Activated CD4-positive, alpha-beta T cell treated with anti-CD3 and anti-CD28 coated beads, Interleukin-2, amount 10 ng/mL, durations not matched to agents 7 days and 5 days (primary cell): ENCODE measurements at places on chromosomes 3 and 15. TPM values are rescaled to one million over a fixed set of nuclear protein-coding genes. Genes with fewer than 3 reads are reported as not detected.

DNA sequence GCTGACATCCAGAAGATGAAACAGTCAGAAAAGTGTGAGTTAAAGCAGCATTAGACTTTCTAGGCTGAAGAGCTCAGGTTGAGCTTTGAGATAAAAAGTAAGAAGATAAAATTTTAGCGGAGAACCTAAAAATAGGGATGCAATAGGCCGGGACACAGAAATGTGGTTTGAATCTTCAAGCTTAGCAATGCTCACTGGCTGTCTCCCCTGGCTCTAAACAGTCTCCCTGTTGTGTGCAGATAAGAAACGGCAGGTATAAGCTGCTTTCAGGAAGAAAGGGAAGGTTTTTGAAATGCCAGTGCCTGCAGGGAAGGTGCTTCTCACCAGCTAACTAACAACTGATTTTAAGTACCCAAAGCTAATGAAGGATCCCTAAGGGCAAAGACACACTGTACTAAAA is 718.7 kb upstream of the SGO1 start:
- no peak for DNase-seq

DNA sequence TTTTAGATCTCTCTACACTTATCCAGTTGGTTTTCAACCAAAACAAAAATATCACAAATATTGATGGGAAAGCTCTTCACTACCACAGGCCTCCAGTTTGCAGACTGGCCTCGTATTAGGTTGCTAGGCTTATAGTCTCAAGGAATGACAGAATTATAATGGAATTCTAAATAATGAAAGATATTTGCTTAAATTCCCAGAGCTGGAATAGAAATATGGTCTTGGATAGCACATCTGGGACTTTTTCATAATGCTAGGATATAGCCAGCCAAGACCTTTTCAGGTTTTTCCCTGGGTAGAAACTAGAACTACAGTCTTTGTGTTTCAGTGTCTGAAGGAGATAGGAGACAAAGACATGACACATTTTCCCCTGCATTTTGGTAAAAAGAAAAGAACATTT is 121.9 kb upstream of the STAC start:
- DNase-seq, result no peak

GRCh38 chr3:27923349-27924068 is 201.4 kb upstream of the EOMES start:
- no peak for DNase-seq

DNA sequence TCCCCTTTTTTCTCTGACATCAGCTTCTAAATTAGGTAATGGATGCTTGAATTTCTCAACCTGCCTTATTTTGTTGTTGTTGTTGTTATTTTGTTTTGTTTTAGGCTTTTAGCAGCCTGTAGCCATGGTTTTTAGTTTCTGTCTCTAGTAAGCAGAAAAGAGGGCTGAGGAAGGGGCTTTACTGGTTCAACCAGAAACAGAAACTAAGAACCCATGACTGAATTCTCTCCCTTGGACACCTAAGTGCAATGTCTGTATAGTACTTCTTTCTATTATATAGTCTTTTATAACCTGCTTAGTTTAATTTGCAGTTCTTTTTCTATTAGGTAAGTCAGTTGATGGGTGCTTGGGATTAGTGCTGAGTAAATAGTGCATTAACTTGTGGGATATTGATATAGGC is 129.0 kb downstream of the BBX start:
- no peak for DNase-seq

DNA sequence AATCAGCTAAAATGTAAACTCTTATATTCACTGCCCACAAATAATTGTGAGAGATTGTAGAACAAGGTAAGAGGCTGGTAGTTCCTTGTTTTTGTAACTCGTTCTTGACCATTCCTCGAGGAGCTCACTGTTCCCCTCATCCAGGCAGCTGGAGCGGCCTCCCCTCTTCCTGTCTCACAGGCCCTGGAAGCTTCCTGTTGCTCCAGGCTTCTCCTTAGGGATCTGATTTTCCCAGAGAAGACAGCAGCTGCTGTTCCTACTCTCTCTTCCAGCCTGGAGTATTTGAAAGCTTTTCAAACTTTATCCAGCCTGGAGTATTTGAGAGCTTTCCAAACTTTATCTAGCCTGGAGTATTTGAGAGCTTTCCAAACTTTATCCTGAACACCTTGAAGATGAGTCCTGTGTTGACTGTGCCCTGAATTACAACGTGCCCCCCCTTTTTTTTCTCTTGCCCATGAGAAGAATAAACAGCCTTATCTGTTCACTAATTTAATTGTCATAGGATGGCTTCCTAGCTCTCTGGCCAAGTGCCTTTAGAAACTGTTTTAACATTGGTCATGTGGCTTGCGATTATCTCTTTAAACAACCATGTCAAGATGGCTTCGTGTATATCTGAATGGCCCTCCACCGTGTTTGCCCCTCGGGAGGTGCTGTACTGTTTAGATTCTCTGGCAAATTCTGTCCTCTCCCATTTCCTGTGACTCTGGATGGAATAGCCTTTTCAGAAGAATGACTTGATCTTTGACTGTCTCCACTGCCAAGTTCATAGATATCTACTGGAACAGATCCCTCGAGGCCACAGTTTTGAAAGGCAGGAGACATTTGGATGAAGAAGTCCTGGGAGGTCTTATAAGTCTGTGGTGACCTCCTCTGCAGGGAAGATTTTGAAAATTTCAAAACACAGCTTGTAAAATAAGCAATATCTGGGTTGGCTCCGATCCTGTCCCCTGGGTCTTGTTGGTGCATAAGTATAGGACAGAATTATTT is 4.8 kb downstream of the ADAMTSL3 start:
- DNase-seq, result no peak

Gene CLDN11
- not detected for total RNA-seq

DNA sequence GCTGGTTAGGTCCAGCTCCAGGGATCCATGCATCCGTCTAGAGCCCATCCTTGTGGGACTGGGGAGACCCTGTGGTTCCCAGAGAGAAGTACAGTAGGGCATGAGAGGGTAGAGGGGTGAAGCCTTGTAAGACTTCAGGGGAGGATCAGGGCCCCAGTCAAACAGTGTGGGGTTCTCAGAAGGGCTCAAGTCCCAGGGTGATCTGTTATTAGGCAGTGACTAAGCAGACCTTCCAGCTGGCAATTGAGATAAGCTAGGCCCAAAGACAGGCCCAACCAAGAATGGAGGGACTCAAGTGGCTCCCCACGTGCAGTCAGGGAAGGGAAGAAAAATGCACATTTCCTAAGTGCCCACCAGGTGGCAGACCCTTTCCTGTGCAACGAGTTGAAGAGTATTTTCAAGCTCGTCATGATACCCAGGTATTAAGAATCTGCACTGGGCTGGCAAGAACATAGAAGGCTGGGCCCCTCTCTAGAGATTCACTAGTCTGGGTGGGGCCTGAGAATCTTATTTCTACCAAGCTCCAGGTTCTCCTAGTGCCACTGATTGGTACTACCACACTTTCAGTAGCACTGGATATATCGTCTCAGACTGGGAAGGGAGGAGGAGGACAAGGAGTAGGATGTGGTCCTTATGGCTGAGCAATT is 240.8 kb downstream of the NR1D2 start:
- DNase-seq, result no peak

- no peak for DNase-seq
Measured at GRCh38 chr15:31470756-31471155, 144.1 kb downstream of the KLF13 start.

Gene LEKR1
- 0.47 TPM for total RNA-seq

Gene CYP1A2
- total RNA-seq, result not detected

GRCh38 chr3:43994657-43995546 is 246.8 kb upstream of the TOPAZ1 start:
- DNase-seq, result peak; percentile 29

- DNase-seq, result no peak
Measured at GRCh38 chr3:127197300-127198189, 4.6 kb downstream of the PRR23E start.

DNA sequence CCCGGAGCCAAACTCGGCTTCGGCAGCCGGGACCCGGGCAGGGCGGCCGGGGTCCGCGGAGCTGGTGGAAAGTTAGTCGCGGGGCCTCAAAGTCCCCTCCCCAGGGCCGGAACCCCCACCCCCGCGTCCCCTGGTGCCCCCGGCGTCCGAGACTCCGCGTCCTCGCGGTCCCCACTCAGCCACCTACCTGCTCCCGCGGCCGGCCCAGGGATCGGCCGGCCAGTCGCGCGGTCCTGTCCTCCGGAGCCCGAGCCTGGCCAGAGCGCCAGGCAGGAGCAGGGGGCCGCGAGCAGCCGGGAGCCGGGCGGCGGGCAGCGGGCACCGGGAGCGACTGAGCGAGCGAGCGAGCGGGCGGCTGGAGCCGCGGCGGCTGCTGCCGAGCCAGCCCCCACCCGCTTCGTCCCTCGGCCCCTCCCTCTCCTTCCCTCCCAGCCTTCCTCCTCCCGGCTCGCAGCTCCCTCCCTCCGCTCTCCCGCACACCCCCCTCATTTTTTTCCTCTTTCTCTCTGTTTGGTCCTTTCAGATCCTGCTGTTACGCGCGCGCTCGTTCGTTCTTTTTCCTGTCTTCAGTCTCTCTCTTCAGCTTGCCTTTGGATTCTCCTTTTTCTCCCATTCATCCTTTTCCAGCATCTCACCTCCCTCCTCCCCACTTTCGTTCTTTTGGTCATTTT is at the start of gene MEGF11:
TSS of gene MEGF11 (minus strand) at position 333 of the 671 bp plus-strand sequence. CDS start 125,347 bp downstream, outside the sequence.
- DNase-seq, result no peak

DNA sequence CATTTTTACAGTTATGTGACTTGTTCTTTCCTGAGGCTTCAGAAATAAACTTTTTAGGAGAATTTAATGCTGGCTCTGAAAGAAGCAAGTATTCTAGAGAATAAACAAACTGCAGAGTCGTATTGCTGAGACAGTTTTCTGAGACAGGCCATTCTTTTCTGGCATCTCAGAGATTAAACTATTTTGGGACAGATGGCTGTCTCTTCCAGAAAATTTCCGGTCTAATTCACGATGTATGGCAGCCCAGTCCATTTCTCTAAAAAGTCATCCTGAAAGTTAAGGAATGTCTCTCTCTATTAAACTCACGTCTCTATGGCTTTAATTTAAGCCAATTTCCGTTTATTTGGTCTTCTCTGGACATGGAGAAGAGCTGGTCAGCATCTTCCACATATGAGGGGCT is 208.6 kb downstream of the FEZF2 start:
- DNase-seq, result no peak

Gene STT3B
- total RNA-seq, result 178 TPM

Gene KY
- total RNA-seq, result not detected

DNA sequence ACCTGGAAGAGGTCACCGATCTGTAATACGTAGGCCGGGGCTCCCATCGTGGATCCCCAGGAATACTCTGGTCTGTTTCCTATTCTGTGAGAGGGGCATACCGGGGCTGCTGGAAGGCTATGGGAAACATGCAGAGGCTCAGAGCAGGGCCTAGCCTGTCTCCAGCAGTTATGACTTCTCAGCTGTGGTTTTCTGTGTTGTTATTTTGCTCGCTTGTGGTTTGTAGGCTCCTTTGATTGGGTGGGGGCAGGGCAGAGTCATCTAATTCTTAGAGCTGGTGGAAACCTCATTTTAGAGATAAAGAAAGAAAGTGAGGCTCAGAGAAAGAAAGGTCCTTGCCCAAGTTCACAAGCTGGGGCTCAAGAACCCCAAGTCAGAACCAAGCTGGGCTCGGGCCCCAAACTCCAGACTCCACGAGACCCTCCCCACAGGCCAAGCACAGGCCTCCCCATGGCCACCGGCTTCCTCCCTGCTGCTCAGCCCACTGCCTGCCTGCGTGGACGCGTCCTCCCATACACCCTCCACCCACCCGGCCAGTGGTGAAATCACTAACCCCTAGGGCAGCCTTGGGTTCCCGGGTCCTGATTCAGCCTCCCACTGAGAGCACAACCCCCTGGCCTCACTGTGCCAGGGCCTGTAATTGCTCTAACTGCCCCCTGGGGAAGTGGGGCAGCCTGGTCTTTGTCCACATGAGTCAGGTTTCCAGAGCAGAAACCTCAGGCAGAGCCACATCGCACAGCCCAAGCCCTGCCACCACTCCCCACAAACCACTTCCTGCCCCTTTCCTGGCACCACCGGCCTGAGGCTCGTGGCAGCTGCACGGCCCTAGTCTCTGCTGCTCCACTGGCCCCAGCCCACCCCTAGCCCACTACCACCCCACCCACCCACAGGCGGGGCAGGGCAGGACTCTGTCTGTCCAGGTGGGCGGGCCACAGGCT is 270.8 kb downstream of the UACA start:
- DNase-seq, result peak; percentile 93

- no peak for DNase-seq
Measured at GRCh38 chr3:155835341-155836071, 18.7 kb downstream of the SLC33A1 start.

DNA sequence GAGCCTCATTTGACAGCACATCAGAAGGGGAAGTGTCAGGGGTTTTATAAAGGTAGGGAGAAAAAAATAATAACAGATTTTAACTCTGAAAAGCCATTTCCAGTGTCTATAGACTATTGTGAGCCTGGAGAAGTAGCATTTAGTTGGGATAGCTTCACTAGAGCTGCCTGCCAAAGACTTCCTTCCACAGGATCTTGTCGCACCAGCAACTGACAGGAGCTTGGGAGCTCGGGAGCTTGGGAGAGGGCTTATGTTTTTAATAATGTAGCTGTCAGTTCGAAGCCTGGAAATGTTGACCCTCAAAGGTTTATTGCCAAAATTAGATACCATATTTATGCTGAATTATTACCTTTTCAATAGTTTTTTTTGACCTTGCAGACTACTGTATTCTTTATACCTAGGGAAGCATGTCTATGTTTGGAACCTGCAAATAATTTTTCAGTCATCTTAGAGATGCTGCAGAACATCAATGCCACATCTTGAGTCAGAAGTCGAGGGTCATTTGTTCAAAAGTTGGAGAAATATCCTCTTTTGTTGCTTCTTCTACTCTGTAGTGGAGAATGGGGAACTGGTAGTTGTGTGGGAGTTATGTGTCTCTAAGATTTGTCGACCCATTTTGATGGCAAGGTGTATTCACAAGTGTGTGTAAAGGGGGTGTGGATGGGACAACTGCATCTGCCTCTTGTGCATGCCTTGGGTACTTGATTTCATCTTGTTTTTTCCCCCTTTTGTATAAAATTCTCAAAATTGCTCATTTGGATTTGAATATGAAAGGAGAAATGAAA is 41.7 kb downstream of the ARPP21 start:
- no peak for DNase-seq

DNA sequence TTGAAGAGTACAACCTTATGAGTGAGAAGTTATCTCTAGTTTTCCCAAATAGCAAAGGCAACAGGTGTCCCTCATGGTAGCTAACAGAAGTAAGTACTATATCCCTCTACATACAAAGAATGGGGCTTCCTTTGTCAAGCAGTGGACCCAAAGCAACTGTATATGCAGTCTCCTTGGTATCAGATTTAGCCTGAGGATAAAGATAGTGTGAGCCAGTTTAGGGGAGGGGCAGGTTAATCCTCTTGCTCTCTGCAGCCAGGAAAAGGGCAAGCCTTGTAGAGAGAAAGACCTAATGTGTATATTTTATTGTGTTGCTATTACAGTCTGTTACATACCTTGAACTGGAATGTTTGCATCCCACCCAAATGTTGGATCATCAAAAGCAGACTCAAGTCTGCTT is 117.9 kb upstream of the COL8A1 start:
- DNase-seq, result no peak

Gene GSK3B
- 39.5 TPM for total RNA-seq

Gene CCR5
- total RNA-seq, result 21.6 TPM

Gene IMPG2
- total RNA-seq, result 0.37 TPM

- peak; percentile 53 for DNase-seq
Measured at GRCh38 chr3:189967254-189967865, 153.3 kb downstream of the P3H2 start.

Gene SNTN
- not detected for total RNA-seq

GRCh38 chr3:30989276-30990030 is 95.0 kb upstream of the GADL1 start:
- DNase-seq, result no peak

GRCh38 chr3:193230610-193231009 is 10.4 kb upstream of the PLAAT1 start:
- DNase-seq, result no peak
